ENCODE measurements at places on chromosomes 16 and 17.
A peak's percentile ranks its signal among the peaks of the same experiment; 100 is the strongest.

GRCh38 chr17:75698659-75699058 is 22.6 kb upstream of the ITGB4 start:
- H3K36me3 ChIP-seq: peaks cover 19% of the 10 kb centered on the region
- no peak for DNase-seq
- H3K27ac ChIP-seq: no peak overlapping the region
- peaks cover 50% of the 10 kb centered on the region for H3K4me1 ChIP-seq

GRCh38 chr16:81843243-81843582 is 64.1 kb downstream of the PLCG2 start:
- DNase-seq: no peak
- H3K4me1 ChIP-seq: no peaks in the 10 kb centered on the region
- H3K36me3 ChIP-seq: no peaks in the 10 kb centered on the region
- no peaks in the 10 kb centered on the region for H3K27me3 ChIP-seq

GRCh38 chr17:78769196-78769773 is 12.8 kb downstream of the CYTH1 start:
- H3K27ac ChIP-seq: no peak overlapping the region
- H3K27me3 ChIP-seq: no peaks in the 10 kb centered on the region
- peaks cover 18% of the 10 kb centered on the region for H3K4me1 ChIP-seq
- H3K4me3 ChIP-seq: no peak overlapping the region
- H3K36me3 ChIP-seq: no peaks in the 10 kb centered on the region

GRCh38 chr16:88655733-88656281 is 5.0 kb upstream of the CYBA start:
- no peak overlapping the region for H3K4me3 ChIP-seq
- no peak overlapping the region for H3K27ac ChIP-seq
- peaks cover 12% of the 10 kb centered on the region for H3K4me1 ChIP-seq
- H3K27me3 ChIP-seq: no peaks in the 10 kb centered on the region

GRCh38 chr16:12323007-12323758 is 346.6 kb downstream of the SNX29 start:
- H3K4me3 ChIP-seq: no peak overlapping the region
- no peaks in the 10 kb centered on the region for H3K36me3 ChIP-seq
- no peak overlapping the region for H3K27ac ChIP-seq
- H3K4me1 ChIP-seq: no peaks in the 10 kb centered on the region
- no peaks in the 10 kb centered on the region for H3K27me3 ChIP-seq

DNA sequence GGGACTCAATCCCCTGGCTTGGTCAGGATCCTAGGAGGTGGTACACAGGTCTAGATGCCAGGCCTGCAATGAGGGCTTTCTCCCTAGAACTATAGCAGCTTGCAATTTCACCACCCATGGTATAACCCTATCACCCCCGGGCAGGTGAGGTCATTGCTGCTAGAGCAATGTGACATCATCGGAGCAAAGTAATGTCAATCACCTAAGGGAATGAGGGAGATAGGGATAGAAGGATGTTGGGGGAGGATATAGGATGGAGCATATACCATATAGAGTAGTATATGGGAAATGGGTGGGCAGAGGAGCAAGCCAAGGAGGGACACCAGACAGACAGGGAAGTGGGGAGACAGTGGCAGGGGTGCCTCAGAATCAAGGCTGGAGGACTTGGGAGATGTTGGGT is 3.3 kb downstream of the KCNH4 start:
- H3K4me1 ChIP-seq: peaks cover 28% of the 10 kb centered on the region
- no peak for DNase-seq
- no peak overlapping the region for H3K27ac ChIP-seq
- no peak overlapping the region for H3K4me3 ChIP-seq
- peaks cover 16% of the 10 kb centered on the region for H3K27me3 ChIP-seq

DNA sequence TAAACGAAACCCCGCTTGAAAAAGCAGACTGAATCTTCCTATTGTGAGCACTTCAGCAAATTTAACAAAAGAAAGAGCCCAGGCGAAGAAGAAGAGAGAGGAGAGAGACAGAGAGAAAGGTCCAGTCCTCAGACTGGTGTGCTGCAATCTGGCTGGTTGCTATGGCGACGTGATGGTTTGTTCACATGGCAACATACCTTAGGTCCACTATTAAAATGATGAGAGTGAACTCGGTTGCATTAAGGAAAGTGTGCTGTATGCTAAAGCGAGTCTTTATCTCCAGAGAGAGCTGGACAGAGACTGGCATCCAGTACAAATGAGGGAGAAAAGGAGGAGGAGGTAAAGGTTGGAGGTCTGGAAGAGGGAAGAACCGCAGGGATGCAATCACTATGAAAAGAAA is 271.8 kb upstream of the ZFHX3 start:
- no peak for DNase-seq
- no peak overlapping the region for H3K4me3 ChIP-seq

- H3K27me3 ChIP-seq: no peaks in the 10 kb centered on the region
- DNase-seq: no peak
These were observed 387.3 kb downstream of the MAF start for GRCh38 chr16:79213214-79213613.

DNA sequence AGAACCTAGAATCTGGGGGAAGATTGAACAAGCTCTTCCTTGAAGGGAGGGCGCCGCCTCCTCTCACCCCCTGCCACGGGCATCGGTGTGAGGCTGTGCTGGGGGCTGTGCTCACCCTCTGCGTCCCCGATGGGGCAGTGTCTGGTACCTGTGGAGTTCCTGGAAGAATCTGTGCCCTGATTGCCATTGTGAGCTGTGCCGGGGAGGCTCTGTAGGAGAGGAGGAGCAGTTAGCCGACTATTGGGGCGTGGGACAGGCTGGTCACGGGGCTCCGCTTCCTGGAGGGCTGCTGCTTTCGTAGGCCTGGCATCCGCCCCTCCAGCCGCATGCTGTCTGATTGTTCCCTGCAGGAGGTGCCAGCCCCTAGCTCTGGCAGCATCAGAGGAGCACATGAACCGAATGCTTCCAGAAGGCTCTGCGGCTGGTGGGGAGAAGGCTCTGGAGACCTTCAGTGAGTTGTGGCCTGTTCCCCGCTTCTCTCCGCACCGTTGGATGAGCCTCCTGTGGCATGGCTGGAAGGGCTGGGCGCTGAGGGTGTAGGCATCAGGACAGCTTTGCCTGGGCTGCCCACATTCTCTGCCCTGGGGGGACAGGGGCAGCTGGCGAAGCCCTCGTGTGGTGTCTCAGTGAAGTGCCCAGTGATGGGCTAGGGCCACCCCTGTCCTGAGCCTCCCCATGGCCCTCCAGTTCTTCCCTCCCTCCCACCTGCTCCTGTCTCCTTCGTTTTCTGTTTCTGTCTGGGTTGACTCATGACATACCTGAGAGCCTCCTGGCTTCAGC is 86.9 kb downstream of the SEC14L1 start:
- no peaks in the 10 kb centered on the region for H3K27me3 ChIP-seq
- peak overlapping the region; percentile 88 for H3K27ac ChIP-seq
- peaks cover 4% of the 10 kb centered on the region for H3K4me1 ChIP-seq
- peak overlapping the region; percentile 25 for H3K4me3 ChIP-seq

DNA sequence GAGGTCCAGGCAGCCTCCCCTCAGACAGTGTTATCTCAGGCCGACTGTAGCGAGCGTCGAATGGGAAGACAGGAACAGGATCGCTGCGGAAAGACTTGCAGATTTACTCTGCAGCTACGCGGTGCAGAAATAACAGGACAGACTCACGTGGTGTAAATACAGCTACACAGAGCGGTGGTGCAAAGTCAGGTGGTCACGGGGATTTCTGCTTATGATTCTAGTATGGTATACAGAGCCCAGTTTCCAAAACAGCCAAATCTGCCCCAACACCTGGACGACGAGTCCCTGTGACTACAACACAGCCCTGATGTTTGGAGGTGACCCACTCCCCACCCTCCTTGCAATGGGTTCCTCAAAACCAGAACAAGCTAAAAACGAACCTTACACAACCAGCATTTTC is 40.6 kb upstream of the ABR start:
- no peak overlapping the region for H3K27ac ChIP-seq
- no peaks in the 10 kb centered on the region for H3K27me3 ChIP-seq
- no peaks in the 10 kb centered on the region for H3K4me1 ChIP-seq
- H3K36me3 ChIP-seq: no peaks in the 10 kb centered on the region
- no peak for DNase-seq
- H3K4me3 ChIP-seq: no peak overlapping the region

DNA sequence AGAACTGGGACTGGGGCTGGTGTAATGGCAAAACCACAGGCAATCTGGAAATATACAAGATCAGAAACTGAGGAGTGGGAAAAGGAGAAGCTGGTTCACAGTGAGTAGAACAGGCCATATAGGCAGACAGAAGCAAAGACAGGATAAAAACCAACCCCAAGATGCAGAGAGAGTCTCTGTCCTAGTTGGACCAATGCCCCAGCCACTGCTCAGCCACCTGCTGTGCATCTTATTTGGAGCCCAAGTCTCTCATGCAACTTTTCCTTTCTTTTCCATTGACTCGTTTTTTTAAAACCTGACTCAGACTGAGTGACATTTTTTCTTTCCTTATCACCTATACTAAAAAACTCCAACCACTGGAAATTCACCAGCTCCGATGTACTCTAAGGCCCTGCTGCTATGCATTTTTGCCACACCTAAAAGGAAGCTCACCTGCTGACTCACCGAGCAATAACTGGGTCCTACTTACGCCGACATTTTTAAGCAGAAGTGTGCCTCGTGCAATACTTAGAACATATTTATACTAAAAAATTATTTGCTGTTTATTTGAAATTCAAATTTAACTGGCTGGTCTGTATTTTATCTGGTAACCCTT is 100.8 kb upstream of the XYLT1 start:
- H3K27me3 ChIP-seq: no peaks in the 10 kb centered on the region
- H3K27ac ChIP-seq: no peak overlapping the region
- DNase-seq: no peak
- H3K4me1 ChIP-seq: no peaks in the 10 kb centered on the region

DNA sequence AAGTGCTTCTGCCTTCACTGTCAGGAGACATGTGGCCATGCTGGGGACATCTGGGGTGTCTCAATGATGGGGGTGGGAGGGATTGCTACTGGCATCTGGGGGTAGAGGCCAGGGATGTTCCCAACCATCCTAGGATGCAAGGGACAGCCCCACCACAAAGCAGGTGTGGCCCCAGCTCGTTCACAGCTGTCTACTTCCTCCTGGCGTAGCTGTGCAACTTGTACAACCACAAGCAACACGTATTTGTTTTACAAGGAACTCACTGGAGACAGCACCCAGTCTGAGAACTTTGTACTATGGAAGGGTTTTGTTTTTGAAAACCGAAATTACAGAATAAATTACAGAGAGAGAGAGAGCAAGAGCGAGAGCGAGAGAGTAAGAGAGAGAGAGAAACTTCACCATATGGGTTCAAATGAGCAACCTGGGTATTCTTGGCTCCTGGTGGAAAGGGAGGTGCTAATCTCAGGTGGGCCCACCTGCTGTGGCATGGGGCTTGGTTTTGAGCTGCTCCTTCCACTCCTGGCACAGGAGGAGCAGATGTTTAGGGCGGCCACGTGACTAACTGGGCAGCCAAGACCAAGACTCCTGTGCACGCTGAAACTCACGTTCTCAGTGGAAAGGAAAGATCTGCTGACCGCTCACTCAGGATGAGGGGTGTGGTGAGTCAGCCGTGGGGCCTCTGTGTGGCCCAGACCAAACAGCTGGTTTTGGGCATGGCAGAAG is 17.5 kb upstream of the TNFRSF13B start:
- H3K4me1 ChIP-seq: no peaks in the 10 kb centered on the region
- H3K27ac ChIP-seq: peak overlapping the region; percentile 71
- DNase-seq: no peak
- no peaks in the 10 kb centered on the region for H3K27me3 ChIP-seq
- H3K36me3 ChIP-seq: no peaks in the 10 kb centered on the region
- H3K4me3 ChIP-seq: no peak overlapping the region

- DNase-seq: no peak
- no peaks in the 10 kb centered on the region for H3K36me3 ChIP-seq
These were observed 17.2 kb upstream of the CACNG4 start for GRCh38 chr17:66947311-66947710.
